IPS DF 6.9 (cell line): ENCODE measurements at places on chromosomes 7 and 10.

DNA sequence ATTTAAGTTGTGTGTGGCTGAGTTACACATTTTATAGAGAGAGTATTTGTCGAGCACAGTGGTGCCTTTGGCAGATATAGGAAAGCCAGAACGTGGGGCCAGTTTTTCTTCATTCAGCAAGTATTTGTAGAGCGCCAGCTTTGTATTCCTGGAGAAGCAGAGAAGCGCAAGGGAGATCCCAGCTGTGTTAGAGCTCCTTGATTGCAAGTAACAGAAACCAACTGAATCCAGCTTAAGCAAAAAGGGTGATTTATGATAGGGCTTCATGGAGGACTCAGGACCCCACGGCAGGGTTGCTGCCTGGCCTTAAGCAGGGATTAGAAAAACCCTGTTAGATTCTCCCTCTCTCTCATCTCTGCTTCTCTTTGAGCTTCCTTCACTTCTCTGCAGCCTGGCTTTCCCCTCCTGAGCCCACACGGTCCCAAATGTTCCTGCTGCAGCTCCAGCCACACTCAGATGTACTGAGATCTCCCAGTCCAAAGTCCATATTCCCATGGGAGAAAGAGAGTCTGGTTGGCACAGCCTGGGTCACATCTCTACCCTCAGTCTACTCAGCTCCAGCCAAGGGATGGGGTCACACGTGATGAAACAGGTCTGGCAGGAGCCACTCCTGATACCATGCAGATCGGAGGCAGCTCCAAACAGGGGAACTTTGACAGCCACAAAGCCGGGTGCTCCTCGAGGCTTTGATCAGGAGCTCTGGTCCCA, 16.7 kb downstream of the UBTD1 start:
- no peak for DNase-seq

DNA sequence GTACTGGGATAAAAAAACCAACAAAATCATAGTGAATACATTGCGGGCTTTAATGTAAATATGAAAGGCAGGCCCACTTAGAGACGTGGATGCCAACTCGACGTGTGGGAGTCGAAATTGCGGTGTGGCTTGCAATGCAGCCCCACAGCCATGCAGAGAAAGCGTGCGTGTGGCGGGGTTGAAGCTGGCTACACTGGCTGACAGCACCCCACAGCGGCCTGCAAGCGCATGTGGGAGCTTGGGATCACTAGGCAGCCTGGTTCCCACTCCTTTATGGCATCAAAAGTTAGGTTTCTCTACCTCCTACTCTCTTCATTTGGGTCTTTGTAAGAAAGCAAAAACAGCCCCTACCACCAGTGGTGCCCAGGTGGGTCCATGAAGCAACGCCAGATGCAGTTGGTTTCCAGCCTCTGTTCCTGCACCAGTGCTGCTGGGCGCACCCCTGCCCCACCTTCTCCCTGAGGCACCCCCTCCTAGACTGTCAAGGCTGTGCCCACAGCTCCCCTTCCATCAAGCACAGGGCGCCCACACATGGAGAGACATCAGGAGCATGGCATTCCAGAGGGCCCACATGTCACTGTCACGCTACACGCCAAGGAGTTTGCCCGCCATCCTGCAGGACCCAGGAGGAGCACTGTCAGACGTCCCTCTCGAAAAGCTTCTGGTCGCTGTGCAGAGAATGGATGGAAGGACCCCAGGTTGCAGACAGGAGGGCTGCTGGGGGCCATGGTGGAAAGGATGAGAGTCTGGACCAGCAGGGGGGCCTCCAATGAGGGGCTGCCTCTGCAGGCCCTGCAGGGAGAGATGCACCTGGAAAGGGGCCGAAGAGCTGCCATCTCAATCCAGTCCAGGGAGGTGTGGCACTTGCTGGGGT, 142.9 kb downstream of the PAXIP1 start:
- no peak for DNase-seq

GRCh38 chr7:126557271-126557670, 695.5 kb downstream of the GRM8 start:
- no peak for DNase-seq

DNA sequence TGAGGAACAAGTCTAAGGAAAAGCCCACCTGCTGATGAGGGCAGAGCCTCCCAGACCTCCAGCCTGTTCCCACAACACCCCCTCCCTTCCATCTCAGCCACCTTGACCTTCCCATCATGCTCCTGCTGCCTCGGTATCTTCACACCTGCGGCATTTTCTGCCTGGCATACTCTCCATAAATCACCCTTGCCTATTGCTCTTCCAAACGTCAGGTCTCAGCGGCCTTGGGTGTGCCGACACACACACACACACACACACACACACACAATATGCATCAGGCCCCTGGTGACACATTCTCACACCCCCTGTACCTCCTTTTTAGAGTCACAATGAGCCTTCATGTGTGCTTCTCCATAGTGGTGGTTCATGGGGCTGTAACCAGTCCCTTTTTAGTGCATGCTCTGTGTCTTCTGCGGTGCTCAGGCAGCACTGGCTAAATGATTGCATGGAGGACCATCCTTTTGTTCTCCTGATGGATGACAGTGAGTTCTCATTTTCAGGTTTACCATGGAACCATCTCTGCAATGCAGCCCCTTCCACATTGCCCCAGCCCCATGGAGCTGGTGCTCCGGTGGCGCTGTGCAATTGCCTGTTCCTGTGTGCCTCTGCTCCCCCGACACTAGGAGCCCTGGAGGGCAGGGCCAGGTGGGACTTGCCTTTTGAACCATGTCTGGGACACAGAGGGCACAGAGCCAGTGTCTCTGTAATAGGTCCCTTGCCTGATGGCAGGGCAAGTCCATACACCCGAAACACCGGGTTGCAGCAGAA, 4.5 kb downstream of the ADIRF start:
- DNase-seq = no peak

- DNase-seq = no peak
These were observed 46.2 kb downstream of the BMPR1A start for GRCh38 chr10:86802473-86803108.

GRCh38 chr10:100948916-100949315, 20.4 kb upstream of the SEMA4G start:
- DNase-seq = no peak

GRCh38 chr7:113892818-113893217, 26.0 kb downstream of the PPP1R3A start:
- DNase-seq = no peak

DNA sequence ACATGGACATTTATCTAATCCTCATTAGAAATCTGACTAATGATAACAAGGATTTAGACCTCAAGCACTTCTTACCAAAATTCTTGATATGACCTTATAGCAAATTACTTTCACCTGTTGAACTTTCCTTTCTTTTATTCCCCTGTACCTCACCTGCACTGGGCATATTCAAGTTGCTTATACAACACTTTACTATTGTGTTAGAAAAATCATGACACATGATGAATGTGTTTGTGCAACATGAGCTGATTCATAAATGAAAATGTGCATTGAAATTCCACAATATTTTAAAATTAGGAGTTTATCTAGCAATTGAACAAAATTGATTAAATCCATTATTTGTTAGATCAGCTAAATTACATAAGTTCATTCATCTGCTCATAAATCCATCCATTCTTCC, 160.6 kb downstream of the CFTR start:
- DNase-seq = no peak

GRCh38 chr10:132796846-132797245, 10.9 kb upstream of the NKX6-2 start:
- no peak for DNase-seq

GRCh38 chr7:157829491-157829890, 492.7 kb downstream of the DNAJB6 start:
- no peak for DNase-seq

GRCh38 chr10:130463876-130464364, 327.7 kb downstream of the GLRX3 start:
- DNase-seq = no peak

DNA sequence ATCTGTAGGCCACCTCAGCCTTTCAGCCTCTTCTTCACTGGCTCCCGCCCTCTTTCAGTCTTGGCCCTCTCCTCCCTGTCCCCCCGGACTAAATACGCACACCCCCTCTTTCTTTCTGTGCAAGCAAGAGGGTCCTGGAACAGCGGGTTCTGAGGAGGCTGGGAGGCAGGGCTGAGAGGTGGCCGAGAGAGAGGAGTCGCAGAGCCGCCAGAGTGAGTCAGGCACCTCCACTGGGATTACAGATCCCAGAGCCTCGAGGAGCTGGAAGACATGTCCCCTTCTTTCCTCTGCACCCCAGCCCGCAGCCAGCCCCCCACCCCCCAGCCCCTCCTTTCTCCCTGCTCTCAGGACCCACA, 182 bp downstream of the CCDC136 start:
- DNase-seq = no peak

DNA sequence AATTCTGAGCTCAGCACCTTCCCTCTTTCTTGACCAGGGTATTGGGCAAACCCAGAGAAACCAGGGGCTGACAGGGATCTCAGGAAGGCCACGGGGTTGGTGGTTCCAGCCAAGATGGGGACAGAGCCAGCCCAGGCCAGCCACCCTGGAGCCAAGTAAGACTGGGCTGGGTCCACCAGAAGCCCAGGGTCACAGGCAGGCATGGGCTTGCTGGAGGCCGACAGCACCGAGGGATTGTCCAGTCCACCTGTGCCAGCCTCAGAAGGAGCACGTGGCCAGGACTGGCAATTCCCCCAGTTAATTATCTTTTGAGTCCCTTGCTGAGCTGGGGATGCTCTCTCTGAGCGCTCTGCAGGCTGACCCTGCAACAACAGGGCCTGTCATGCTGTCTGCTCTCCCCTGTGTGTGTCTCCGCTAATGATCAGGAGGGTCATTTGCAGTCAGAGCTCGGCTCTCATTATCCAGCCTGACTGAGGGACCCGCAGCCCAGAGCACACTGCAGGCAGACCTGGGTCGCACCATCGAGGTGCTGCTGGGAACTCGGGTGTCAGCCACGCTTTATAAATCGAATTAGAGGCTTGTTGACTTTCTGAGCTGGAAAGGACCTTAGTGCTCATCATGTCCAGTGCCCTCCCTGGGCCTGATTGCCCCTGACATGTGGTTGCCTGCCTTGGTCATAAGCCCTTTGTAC, 69.5 kb upstream of the PPIF start:
- no peak for DNase-seq

DNA sequence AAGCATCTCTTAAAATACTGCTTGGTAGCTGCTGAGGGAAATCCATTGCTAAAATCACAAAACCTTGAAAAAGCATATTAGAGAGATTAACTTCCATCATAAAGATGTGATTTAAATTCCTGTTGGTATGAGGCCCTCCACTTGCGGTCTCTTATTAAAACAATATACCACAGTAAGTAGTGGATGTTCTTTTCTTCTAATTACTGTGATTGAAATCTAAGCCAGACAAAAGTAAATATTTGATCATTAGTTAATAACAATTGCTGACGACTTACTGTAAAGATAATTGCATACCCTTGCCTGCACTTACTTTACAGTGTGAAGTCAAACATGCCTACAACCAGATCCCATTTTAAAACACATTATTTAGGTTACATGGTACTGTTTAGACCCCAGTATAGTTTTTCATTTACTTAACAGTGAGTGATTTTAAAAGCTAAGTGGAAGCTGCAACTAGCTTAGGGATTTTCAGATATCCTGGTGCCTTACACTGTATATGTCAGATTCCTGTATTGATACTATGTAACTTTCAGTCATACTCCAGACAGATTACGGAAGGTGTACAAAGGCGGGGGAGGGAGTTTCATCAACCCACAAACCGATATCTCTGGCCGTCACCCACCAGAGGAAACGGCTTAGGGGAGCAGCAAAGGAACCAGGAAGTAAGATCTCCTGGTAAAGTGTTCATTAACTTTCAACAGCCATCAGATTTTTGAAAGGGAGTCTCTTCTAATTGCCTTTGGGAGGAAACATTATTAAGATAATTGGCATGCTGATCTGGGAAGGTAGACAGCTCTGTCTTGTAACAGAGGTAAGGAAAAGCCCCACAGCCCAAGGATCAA, 986 bp downstream of the NRP1 start:
- DNase-seq = no peak

DNA sequence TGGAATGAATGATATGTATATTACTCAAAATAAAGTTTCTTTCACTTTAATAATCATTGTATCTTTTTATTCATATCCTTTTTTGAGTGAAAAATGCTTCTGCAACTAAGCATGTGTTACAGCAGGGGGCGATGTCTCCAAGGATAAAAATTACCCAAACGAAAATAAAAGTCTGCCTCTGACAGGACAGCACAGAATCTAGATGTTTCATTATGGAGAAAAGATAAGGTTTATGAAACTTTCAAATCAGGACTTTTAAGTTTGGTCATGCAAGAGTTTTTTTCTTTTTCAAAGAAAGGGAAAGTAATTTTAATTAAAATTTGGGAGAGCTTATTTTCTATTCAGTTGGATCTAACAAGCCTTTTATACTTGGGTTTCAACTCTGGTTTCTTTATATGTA, 48.4 kb downstream of the TES start:
- no peak for DNase-seq

GRCh38 chr10:74104480-74104879, 46.1 kb downstream of the AP3M1 start:
- DNase-seq = no peak

GRCh38 chr7:43294080-43294630, 181.7 kb downstream of the HECW1 start:
- no peak for DNase-seq

DNA sequence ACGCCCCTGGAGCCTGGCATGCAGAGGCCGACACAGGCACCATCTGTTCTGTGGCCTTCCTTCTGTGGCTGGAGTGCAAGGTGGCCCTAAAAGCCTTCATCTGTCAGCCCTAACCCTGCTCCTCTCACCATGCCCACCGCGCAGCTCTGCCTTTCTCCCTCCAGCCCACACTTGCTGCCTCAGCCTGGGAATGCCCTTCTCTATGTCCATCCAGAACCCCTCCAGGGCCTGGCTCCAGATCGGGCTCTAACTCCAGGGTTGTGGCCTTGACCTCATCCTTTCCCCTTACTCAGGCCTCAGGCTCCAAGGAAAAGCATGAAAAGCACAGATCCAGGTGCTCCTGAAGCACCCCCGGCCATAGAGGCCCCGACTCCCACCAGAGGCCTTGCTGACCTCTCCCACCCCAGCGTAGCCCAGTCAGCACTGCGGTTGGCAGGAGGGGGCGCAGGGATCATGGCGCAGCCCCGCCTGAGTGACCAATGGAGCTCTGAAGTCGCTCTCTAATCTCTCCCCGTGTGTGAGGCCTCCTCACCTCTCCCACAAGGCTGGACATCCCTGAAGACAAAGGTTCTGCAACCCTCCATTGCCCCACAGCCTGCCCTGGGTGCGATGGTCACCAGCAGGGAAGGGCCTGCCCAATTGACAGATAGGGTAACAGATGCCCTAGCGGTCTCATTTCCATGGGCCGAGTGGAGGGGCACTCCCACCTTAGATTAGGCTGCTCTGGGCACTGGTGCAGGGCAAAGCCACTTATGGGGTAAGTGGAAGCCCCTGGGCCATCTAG, 9.2 kb downstream of the ZCCHC24 start:
- DNase-seq = no peak

DNA sequence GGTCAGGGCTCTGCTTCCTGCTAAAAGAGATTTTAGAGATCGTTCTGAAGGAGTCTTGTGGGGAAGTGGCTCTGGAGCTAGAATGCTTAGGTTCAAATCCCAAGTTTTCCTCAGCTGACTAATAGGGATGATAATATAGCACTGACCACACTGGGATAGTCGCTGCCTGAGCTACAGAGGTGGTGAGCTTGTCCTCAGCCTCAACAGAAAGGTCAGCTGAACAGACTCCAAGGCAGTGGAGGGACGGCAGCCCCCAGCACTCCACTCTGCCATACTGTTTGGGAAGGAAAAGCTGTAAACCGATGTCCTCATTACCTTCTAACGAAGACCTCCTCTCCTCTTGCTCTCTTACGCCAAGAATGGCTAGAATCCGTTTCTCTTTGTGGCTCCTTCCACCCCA, 36.2 kb downstream of the KAT6B start:
- no peak for DNase-seq
